WTC11 (cell line): ENCODE measurements at places on chromosomes 6 and 20.

- no peak for DNase-seq
Measured at GRCh38 chr6:10458287-10458686, 43.4 kb upstream of the TFAP2A start.

- no peak for DNase-seq
Measured at GRCh38 chr6:166019214-166019613, 148.4 kb downstream of the TBXT start.

DNA sequence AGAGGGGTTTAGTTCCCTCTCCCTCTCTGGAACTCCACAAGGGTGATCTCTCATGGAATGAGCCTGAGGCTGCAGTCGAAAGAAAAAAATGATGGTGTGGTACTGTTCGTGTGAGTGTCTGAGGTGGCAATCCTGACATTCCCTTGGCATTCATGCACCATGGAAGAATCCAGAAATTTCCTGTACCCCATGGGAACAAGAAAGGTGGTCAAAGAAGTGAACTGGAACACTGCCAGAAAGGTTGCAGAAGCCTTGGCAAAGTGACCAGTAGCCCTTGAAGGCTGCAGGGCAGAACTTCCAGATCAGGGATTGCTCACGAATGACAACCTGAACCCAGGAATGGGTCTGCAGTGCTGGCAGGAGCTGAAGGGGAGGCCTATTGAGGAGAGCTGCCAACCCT, 394.7 kb downstream of the CD83 start:
- no peak for DNase-seq

DNA sequence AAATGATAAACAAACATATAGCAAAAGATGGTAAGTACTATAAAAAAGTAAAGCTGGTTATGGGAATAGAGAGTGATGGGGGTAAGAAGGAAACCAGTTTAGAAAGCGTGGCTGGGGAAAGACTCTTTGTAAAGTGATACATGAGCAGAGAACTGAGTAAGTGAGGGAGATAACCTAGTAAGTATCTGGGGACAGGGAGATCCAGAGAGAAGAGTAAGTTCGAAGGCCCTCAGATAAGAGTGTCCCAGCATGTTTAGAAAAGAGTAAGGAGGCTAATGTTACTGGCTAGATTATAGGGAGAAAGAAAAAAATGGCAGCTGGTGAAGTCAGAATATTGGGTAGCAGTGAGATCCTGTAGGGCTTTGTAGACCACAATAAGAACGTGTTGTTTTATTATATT, 50.7 kb upstream of the HBS1L start:
- no peak for DNase-seq

DNA sequence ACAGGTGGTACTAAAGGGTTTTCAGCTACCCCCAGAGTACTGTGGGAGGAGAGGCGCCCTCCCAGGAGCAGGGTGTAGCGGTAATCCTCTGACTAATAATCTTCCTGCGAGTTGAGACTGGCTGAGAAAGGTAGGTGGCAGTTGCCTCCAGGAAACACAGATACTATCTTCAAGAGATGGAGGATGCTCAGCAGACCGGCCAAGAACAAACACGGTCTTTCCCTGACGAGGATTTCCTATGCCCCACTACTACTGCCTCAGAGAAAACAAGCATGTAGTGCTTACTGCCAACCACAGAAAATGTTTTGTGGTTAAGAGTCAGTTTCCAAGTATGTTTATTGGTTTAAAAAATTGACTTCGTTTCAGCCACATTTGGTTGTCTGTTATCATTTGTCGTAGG, 26.8 kb downstream of the C6orf89 start:
- DNase-seq, result no peak
